Stimulated activated memory B cell treated with anti-CD40 and anti-IgM and Interleukin-4, amounts not matched to agents 10 μg/mL and 1 μg/mL and 100 μg/mL, for 72 hours (primary cell): ENCODE measurements at places on chromosomes 16 and 17.

DNA sequence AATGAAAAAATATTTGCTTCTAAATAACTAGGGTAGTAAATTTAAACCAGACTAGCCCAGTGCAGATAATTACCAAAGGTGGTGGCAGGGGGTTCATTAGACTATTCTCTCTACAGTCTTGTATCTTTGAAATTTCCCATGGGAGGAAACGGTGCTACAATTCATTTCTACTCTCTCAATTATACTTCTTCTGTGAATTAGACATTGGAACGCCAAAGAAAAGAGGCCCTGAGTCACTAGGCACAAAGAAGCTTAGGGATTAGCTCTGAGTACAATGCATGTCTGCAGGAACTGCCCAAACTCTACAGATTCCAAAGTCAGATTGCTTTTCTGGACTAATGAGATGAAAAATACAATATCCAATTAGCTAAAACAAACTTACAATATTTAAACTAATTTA is 30.7 kb upstream of the ARL6IP1 start:
- no peak for ATAC-seq

GRCh38 chr16:67167588-67167987 is 2.8 kb upstream of the NOL3 start:
- no peak for ATAC-seq

GRCh38 chr17:79829004-79829403 is 10.2 kb downstream of the CBX4 start:
- ATAC-seq, result no peak

DNA sequence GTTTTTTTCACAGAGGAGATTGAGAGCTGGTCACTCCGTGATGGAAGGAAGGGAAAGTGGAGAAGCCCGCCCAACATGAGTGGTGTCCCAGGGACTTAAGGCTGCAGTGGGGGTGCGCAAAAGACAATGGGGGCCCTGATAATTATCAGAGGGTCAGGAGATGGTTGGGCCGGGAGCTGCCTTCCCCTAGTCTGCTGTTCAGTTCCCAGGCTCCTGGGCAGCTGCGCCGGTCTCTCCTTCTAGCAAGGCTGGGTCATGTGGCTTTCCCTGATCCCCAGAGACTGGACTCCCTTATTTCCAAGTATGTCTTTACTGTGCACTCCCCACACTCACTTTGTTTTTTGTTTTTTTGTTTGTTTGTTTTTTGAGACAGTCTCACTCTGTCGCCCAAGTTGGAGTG is 16.2 kb downstream of the CYGB start:
- no peak for ATAC-seq

- ATAC-seq, result peak; percentile 85
Measured at GRCh38 chr17:29615492-29616299, 7.0 kb downstream of the CORO6 start.

DNA sequence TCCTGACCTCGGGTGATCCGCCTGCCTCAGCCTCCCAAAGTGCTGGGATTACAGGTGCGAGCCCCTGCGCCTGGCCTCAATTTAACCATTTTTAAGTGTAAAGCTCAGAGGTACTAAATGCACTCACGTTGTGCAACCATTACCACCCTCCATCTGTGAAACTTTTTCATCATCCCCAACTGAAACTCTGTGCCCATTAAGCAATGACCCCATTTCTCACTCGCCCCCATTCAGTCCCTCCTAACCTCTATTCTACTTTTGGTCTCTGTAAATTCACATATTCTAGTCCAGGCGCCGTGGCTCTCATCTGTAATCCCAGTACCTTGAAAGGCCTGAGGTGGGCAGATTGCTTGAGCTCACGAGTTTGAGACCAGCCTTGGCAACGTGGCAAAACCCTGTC is 8.3 kb upstream of the SPNS3 start:
- ATAC-seq, result no peak

DNA sequence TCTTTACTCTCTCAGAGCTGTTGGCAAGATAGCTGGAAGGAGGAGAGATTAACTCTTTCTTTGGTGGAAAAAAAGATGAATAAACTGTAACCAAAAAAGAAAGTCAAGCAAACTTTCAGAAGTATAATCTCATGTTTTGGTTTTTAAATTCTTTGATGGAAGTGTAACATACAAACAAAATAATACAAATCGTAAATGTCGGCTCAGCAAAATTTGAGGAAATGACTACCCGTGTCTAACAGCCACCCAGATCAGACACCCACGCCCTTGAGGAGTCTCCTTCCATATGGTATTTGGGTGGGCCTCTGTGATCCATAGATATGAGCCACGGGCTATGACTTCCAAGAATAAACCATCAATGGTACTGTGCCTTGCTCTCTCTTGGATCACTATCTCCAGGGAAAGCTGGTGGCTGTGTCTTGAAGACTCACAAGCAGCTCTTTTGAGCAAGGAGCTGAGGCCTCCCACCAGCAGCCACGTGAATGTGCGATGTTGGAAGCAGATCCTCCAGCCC is 9.6 kb upstream of the CD300C start:
- ATAC-seq, result no peak

DNA sequence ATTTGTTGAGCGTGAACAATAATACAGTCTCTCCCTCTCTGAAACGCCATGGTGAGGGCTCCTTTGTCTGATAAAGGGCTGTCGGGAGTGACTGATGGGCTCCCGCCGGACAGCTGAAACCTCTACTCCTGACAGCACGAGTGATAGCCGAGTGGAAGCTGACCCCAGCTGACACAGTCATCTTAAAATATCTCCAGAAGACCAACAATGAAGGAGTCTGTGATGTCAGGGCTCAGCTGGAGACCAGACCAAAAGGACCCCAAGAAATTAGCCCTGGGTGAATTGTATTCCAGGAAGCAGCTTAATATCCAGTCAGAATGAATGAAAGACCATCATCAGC is 22.4 kb downstream of the CCDC182 start:
- no peak for ATAC-seq

DNA sequence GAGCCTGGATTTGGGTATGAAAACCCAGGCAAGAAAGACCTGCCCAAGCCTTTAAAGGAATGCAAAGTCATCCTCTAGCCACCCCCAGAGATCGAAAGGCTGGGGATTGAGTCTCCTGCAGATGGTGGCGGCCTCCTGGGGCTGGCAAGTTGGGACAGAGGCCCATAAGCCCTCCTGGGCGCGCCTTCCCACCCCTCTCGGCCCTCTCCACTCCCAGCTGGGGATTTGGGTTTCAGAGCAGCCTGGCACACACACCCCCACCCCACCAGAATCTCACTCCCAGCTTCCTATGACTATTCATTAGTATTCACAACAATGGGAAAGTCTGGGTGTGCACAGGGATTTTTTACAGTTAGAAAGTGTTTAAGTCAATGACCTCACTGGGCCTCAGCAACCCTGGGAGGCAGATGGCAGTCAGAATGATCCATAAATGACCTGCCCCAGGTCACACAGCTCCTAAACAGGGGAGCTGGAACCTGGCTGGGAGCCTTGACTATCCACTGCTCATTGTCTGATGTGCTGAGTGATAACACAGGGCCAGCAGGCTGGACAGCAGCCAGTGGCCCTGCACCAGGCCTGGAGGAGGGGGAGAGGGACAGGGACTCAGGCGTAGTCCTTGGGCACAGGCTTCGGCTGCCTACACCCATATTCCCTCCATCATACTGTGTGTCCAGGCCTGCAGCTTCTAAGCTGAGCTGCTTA is 12.1 kb downstream of the NHERF1 start:
- ATAC-seq, result no peak

GRCh38 chr16:12124742-12125141 is 148.2 kb downstream of the SNX29 start:
- ATAC-seq, result no peak

DNA sequence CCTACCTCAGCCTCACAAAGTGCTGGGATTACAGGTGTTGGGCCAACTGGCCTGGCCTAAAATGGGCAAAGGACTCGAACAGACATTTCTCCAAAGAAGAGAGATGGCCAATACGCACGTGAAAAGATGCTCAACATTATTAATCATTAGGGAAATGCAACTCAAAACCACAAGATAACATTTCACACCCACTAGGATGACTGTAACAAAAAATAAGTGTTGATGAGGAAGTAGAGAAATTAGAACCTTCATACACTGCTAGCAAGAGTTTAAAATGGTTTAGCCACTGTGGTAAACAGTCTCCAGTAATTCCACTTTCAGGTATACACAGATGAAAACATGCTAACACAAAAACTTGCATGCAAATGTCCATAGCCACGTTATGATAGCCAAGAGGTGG is 5.7 kb downstream of the TMED6 start:
- ATAC-seq, result peak; percentile 75

DNA sequence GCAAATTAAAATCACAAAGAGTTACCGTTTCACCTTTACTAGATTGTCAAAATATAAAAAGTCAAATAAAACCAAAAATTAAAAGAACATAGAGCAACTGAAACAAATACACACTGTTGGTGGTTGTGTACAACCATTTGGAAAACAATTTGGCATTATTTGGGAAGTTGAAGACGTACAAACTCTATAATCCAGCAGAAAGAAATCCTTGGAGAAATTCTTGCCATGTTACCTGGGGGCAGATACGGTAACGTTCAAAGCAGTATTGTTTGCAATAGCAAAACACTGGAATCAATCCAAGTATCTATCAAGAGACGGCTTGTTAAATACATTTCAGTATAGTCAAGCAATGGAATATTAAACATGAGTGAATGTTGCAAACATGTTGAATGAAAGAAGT is 56.7 kb downstream of the TBX4 start:
- ATAC-seq, result no peak

- ATAC-seq, result no peak
Measured at GRCh38 chr17:76982408-76983074, 114.3 kb downstream of the MGAT5B start.

DNA sequence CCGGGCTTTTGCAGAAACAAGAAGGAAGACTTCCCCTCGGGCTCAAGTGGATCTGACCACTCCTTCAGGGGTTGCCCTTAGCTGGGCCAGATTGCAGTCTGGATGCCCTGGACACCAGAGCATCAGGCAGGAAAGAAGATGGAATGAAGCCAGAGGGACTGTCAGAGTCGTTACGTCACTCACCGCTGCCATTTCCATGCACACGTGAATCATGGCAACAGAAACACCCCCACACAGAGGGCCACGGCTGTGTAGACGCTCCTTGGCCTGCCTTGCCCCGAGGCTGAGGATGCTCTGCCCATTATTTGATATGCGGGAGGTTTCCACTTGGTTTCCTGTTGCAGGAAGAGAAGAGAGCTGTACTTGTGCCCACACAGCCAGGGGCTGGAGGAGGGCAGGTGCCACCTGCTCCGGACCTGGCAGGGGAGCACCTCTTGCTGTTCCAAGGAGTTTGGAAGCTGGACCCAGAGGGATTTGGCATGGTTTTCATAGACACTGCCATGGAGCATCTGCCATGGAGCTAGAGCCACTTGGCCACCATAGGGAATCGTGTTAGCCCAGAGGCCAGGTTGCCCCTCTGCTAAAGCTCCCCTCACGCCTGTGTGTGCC is 29.4 kb downstream of the RBFOX3 start:
- no peak for ATAC-seq

GRCh38 chr17:20214794-20215193 is 205.6 kb downstream of the SPECC1 start:
- ATAC-seq, result no peak

- ATAC-seq, result no peak
Measured at GRCh38 chr16:63447121-63447520, 1410.9 kb upstream of the CDH8 start.

DNA sequence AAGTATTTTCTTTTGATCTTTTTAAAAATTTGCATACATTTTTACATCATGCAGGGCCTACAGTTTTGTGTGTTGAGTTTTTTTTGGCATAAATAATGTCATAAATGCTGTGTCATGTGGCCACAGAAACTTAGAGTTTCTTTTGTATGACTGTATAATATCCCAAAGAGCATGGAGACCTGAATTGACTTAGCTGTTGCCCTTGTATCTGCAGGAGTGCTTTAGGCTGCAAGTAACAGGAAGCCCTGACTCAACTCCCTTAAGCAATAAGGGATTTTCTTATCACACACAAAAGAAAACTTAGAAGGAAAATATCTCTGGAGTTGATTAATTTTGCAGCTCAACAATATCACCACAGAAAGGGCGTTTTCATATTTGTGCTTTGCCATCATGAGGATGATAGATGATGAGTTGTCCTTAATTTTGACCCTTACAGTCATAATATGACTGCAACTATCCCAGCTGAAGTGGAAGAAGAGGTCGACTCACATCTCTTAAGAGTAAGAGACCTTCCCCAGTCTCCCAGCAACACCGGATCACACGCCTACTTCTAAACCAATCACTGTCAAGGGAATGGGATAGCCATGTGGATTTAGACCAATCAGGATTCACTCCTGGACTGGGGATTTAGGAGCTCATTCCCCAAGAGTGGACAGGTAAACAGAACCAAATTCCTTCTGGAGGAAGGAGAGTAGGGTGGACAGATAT is 138.9 kb downstream of the GSG1L start:
- ATAC-seq, result no peak

DNA sequence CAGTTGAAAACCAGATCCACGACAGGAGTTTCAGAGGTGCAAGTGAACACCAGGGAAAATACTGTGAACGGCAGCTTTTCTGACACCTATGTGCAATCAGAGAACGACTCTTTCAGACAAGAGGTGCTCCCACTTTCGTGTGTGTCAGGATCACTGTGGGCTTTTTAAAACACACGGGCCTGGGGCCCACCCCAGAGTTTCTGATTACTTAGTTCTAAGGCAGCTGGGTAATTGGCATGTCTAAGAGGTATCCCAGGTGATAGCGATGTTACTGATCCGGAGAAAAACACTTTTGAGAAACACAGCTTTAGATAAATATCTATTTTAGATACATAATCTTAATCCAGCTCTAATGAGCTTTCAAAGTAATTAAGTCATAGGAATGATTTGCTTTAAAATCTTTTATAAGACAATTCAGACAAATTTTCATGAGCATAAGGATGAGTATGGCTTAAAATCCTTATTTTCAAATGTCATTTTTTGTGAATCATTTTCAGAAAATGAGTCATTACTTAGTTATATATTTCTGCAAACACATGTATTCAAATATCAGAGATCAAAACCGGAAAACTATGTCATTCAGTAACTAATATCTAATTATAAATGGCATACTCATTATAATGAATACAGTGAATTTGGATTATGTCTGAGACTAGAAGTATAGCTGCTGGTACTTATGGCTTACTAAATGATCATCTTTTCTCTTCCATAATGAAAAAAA is 217.9 kb upstream of the PSMD7 start:
- no peak for ATAC-seq

DNA sequence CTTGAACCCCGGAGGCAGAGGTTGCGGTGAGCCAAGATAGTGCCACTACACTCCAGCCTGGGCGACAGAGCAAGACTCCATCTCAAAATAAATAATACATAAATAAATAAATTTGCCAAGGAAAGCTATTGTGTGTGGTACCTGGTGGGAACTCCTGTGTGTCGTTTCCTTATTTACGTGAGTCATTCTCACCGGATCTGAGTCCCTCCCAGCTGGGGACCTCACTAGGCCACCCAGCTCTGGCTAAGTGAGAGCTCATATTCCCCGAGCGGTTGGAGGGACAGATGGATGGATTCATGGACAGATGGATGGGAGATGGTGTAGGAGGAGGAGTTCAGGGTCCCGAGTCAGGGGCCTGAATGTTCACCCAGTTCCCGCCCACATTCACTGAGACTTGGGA is 22.9 kb upstream of the C1QL1 start:
- no peak for ATAC-seq

- no peak for ATAC-seq
Measured at GRCh38 chr16:4114257-4115208, 1.7 kb downstream of the ADCY9 start.

- no peak for ATAC-seq
Measured at GRCh38 chr17:83192161-83192788, 112.9 kb downstream of the METRNL start.
